NCI-H526 (cell line): ENCODE measurements at places on chromosomes 2 and 18.

DNA sequence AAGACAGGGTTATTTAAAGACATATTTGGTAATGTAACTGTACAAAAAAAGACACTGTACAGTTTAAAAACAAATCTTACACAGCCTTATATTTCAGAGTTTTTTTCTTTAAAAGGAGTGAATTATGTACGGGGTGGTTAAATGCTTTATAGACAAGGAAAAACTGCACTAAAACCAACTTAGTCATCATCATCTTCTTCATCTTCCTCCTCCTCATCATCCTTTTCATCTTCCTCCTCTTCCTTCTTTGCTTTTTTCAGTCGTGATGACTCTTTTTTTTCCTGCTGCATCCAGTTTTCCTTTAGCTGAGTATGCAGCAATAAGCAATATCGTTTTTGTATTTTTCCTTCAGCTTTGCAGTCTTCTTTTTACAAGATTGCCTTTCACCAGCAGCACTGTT is 14.6 kb upstream of the MBOAT2 start:
- DNase-seq, result no peak

GRCh38 chr2:7665880-7666279 is 748.7 kb downstream of the RNF144A start:
- DNase-seq, result no peak

DNA sequence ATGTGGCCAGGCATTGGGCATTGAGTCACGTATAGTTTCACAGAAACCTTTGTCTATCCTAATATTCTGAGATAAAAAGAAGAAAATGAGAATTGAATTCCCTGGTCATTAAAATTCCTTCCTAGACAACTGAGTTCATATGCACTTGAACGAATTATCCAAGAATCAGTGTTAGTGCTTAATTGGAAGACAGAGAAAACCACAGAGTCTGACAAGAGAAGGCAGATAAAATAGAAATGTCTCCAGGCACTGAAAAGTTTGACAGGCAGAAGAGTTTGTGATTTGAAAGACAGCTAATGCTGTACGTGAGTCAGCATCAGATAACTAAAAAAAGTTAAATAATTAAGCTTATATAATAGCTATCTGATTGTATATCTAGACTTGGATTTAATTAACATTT is 47.7 kb upstream of the TRIB2 start:
- no peak for DNase-seq

DNA sequence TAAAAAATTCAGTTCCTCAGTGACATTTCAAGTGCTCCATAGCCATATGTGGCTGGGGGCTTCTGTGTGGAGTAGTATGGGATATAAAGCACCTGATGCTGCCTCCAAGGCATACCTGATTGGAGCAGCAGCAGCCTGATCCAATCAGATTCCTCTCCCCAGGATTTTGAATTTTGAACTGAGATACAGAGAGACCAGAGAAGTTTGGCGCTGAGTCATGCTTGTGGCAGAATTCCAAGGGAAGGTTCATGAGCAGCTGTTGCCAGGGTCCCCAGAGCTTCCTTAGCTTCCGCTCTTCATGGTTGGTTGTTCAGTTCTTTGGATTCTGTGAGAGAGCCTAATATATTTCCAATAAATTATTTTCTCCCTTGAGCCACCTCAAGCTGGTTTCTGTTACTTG is 29.0 kb upstream of the CFAP36 start:
- DNase-seq, result no peak

GRCh38 chr2:37489041-37489456 is 144.6 kb downstream of the QPCT start:
- no peak for DNase-seq

DNA sequence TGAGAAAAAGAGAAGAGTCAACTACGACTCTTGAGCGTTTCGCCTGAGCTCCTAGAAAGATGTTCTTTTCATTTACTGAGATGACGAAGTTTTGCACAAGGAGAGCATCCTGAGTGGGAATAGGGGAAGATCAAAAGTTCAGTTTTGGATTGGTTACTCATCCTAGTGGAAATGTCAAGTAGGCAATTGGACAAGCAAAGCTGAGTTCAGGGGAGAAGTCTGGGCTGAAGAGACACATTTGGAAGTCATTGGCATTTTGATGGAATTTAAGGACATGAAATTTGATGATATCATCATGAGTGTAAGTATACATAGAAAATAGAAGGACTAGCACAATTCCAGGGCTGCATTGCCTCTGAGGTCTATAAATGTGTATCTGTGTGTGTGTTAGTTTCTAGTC is 416.6 kb downstream of the RAD51AP2 start:
- no peak for DNase-seq

GRCh38 chr18:43846299-43846698 is 569.0 kb upstream of the SYT4 start:
- DNase-seq, result no peak

DNA sequence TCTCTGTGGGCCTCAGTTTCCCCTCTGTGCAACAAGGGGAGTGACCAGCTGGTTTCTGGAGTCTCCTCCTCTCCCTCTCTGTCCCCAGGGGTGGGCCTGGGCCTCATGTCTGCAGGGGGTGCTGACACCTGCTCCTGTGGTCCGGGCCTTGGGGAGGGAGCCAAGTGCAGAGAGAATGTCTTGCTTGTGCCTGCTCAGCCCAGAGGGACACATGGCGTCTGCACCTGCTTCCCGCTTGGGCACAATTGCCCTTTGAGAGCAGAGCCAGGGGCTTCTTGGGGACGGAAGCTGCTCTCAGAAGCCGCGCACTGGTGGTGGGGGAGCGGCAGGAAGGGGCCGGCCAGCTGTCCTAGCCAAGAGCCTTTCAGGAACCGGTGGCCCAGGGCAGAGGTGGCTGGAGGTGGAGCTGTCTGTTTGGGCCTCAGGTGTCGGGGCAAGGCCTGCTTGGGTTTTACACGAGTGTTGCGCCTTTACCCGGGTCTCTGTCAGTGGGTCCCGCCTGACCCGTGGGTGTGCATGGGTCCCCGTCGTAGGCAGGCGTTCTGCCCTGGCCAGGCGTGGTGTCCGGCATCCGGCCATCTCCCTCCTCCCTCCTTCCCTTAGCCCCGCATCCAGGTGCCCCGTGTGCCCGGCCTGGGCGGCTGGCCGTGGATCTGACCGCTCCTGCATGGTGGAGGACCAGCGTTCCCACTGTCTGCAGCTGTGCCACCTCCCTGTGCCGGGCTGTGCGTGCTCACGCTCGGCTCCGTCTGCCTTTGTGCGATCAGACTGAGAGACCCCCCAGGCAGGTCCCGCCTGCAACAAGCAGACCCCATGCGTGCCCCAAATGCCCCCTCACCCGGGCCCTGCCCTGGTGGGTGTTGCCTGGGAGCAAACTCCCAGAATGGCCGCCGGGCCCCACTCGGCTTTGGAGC is 4.0 kb downstream of the NEU4 start:
- DNase-seq, result no peak

DNA sequence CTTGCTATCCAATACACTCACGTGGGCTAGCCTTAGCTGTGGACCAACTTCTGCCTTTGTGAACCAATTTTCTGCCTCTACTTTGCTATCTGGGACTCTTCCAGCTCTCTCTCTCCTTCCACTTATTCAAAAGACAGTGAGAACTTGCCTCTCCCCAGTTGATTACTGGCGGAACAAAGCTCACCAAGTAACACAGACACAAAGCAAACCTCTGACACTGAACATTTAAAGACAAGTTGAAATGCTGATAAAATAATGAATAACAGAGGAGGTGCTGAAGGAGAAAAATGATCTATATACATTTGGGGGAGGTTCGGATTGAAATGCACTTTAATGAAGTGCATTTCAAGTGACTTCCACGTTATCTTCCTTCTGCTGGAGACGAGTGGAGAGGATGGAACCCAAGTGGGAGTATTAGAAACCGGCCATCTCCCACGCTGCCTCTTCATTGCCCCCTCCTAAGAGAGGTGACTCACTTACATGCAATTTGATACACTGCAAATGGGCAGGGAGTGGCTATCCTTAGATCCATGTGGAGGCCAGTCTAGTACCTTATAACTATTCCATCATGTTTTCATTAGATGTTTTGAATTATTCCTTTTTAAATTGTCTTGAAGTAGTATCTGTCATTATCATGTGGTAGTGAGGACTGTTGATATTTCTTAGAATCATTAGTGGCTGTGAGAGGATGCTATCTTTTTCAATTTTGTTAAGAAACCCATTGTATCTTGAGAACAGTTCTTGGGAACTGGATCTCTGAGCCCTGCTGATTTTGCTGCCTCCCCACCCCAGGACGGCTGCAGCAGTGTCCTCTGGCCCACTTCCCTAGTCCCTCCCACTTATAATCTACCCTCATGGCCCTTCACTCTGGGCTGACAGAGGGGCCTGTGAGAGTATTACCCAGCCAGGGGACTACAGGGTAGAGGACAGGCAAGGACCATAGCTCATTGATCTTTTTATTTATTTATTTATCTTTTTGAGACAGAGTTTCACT is 6.0 kb upstream of the GLI2 start:
- no peak for DNase-seq

- DNase-seq, result no peak
These were observed 12.8 kb downstream of the EFR3B start for GRCh38 chr2:25054720-25055119.

DNA sequence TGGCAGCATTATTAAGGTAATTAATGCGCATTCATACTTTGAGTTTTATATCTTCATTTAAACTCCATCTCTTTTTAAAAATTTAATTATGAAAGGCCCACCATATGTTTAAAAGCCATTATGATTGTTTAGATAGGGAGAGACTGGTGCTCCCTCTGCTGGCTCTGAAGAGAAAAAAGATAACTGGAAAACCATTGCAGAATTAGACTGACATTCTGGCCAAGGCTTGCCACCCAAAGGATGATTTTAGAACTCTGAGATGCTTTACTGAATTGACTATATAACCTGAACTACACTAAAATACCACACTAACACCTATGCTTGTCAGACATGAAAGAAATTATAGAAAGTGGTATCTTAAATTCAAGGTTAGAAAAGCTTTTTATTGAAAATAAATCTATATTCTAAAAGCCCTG is 127.6 kb upstream of the SPOPL start:
- DNase-seq, result peak; percentile 17

- DNase-seq, result no peak
These were observed 718.7 kb upstream of the FAM98A start for GRCh38 chr2:34317797-34318196.

- no peak for DNase-seq
These were observed 848.8 kb downstream of the MBD2 start for GRCh38 chr18:53375621-53376020.

DNA sequence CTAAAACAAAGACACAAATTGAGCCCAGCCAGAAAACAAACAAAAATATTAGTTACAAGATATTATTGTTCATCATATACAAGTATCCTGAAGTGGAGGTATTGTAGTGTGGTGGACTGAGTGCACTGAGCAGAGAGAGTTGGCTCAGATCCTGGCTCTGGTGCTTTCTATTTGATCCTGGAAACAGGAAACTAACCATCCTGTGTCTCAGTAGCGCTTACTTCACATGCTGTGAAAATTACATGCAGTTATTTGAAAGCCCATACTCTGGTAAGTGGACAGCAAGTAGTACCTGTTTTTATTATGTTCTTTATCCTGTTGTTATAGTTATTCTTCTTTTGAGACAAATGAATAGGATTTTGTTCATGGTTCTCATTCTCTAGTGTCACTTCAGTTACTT is 84.3 kb upstream of the CRIM1 start:
- DNase-seq, result no peak

- no peak for DNase-seq
These were observed 307.5 kb upstream of the ZEB2 start for GRCh38 chr2:144827404-144827803.

- no peak for DNase-seq
These were observed 8.1 kb downstream of the ZNF638 start for GRCh38 chr2:71339685-71340084.

- no peak for DNase-seq
These were observed 269.3 kb upstream of the NCKAP5 start for GRCh38 chr2:133837441-133838094.

GRCh38 chr2:27303093-27304025 is 4.9 kb downstream of the UCN start:
- DNase-seq, result peak; percentile 81
